ENCODE measurements at places on chromosomes 16 and 17.

GRCh38 chr16:88799569-88800276 lies 3.9 kb upstream of the CDT1 start:
- no peak for DNase-seq

- DNase-seq, result no peak
Measured at GRCh38 chr16:30526137-30526822, at the start of gene ZNF768. Gene ZNF768 (minus strand): TSS chr16:30526566. CDS start chr16:30526413, 153 bp downstream.

DNA sequence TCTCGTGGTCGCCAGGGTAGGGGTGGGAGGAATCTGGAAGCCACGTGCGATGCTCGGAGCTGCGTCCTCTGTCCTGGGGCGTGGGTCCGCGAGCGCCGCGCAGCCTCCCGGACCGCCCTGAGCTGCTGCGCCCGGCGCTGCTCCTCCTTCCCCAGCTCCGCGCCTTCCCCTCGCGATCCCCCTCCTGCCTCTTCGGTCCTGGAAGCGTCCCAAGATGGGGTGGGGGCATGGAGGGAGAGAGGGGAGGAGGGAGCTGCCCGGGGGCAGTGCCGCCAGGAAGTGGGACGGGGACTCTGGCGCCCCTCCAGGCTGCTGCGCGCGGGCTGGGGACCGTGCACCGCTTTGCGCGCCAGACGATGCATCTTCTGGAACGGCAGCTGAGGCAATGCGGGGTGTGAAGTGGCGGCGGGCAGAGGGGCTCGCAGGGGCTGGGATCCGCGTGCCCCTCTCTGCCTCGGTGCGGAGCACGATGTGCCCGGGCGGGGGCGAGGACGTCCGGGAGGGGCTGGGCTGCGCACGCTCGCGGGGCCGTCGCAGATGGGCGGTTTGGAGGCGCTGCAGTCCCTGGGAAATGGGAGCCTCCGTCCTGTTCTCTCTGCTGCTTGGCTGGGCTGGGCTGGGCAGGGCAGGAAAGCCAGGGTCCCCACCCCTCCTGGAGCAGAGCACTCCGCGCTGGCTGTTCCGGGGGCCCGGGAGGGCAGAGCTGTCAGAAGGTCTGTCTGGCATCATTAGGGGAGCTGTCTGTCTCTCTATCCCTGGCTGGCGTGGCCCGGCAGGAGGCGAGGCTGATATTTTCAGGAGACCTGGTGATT lies 388.0 kb downstream of the SEC14L1 start:
- DNase-seq, result no peak

DNA sequence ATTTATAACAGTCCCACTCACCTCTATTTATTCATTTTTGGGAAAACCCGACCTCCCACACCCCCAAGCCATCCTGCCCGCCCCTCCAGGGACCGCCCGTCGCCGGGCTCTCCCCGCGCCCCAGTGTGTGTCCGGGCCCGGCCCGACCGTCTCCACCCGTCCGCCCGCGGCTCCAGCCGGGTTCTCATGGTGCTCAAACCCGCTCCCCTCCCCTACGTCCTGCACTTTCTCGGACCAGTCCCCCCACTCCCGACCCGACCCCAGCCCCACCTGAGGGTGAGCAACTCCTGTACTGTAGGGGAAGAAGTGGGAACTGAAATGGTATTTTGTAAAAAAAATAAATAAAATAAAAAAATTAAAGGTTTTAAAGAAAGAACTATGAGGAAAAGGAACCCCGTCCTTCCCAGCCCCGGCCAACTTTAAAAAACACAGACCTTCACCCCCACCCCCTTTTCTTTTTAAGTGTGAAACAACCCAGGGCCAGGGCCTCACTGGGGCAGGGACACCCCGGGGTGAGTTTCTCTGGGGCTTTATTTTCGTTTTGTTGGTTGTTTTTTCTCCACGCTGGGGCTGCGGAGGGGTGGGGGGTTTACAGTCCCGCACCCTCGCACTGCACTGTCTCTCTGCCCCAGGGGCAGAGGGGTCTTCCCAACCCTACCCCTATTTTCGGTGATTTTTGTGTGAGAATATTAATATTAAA lies 638 bp upstream of the TMEM88 start:
- peak; percentile 20 for DNase-seq

GRCh38 chr16:57204675-57205074 lies 18.5 kb downstream of the RSPRY1 start:
- no peak for DNase-seq

- DNase-seq, result no peak
Measured at GRCh38 chr16:60107437-60107836, 1373.3 kb upstream of the GOT2 start.

DNA sequence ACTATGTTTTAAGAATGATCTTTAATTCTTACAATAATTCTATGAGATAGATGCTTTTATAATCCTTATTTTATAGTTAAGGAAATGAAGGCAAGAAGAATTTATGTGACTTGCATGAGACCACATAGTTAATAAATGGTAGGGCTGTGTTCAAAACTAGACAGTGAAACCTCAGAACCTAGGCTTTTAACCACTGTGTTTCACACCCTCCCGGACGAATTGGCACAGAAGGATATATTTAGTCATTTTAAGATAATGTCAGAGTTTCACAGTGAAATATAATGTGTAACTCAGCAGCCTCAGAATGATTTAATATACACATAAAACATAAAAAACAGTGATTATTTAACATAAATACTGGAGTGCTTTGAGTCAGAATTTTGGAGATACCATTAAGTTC lies 57.0 kb downstream of the NSRP1 start:
- DNase-seq, result no peak

DNA sequence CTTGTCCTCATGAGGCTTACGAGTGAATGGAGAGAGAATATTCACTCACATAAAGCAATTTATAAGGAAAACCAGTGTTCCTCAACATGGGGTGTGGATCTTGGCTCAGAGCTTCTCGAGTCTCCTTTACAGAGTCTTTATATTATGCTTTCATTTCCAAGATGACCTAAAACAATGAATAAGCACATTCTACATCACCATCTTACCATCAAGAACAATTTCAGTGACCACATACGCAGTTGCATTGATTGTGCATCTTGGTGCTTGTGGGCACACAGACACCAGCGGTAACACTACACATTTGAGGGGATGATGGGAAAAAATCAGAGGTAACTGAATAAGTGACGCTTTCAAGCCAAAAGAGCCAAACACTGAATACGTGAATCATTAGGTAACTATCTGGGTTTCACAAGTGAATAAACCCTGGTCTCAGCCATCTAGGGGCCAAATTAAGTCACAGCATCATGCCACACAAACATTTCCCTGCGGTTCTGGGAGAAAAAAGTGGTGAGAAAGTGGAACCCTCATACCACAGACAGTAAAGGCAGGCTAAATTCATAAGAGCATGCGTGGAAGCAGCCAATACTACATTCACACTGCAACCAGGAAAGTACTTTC lies 9.4 kb downstream of the CWC25 start:
- no peak for DNase-seq

GRCh38 chr16:56013962-56014552 lies 138.9 kb upstream of the CES5A start:
- peak; percentile 3 for DNase-seq

- no peak for DNase-seq
Measured at GRCh38 chr16:29675811-29676643, 3.0 kb upstream of the QPRT start.

Measured in T-helper 9 cell (primary cell).